Lung microvascular endothelial cell (primary cell): ENCODE measurements at places on chromosomes 5 and 9. TPM values are rescaled to one million over a fixed set of nuclear protein-coding genes. Genes with fewer than 3 reads are reported as not detected.
A peak's percentile ranks its signal among the peaks of the same experiment; 100 is the strongest.

DNA sequence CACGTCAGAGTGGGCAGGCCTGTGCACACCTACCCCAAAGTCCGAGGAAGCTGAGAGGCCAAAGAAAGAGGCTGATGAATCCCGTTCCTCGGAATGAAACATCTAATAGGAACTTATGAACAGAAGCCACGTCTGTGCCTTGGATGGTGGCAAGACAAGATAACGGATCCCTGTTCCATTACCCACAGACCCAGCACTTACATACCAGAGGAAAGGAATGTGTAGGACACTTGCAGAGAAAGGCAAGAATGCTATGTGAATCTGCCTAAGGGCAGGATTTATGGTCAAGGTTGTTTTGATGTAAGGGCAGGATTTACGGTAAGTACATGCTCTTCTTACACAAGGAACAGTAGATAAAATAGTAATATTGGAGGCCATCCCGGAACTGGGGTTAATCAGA lies 93.2 kb downstream of the WDR41 start:
- DNase-seq: no peak

DNA sequence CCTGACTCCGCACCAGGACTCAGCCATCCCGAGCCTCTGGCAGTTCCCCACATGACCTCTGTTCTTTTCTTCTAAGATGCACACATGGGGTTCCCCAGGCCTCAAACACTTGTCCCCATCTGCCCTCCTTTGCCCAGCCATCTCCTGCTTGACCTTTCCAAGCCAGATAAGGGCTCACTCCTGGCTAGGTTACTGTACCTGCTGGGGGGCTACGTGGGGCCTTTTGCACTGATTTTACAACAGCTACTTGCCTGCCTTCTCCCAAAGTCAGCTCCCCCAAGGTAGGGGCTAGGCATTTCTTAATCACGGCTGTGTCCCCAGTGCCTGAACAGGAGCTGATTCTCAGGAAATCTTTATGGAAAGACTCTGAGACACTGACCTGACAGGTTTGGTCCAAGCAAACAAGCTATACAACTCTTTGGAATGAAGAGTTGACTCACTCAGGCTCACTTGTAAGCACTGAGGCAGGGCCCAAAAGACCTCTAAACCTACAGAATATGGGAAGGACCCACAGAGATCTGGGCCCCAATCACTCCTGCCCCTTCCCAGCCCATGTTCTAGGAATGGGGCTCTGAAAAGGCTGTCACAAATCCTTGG lies 2.5 kb downstream of the MACROH2A1 start:
- DNase-seq: no peak

DNA sequence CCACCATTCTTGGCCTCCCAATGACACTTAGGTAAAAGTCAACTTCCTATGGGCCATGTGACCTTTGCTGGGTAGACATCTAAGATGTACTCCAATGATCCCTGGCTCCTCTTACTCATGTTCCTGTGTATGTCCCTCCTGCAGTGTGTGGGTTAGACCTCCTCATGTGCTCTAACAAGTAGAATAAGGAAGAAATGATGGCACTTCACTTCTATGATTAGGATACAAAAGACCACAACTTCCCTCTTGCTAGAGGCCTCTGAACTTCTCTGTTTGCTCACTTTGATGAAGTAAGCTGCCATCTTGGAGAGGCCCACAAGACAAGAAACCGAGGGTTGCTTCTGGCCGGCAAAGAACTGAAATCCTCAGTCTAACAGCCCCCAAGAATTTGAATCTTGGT lies 131.8 kb downstream of the TAF11L14 start:
- DNase-seq: no peak

GRCh38 chr5:15717001-15717400 lies 217.0 kb downstream of the FBXL7 start:
- no peak for DNase-seq

GRCh38 chr9:115415450-115415849 lies 297.5 kb upstream of the TNC start:
- DNase-seq: no peak

GRCh38 chr9:125706651-125707471 lies at the start of gene MAPKAP1:
MAPKAP1 (minus strand) TSS chr9:125707208; CDS start chr9:125672574, 34,634 bp downstream.
- peak; percentile 96 for DNase-seq

Gene ADAMTS12
- total RNA-seq: 0.65 and 3.2 TPM in 2 replicates

Gene NDST1
- 22.6 and 27.5 TPM in 2 replicates for total RNA-seq
